ENCODE measurements at places on chromosomes 1 and 21. TPM values are rescaled to one million over a fixed set of nuclear protein-coding genes. Genes with fewer than 3 reads are reported as not detected.
A peak's percentile ranks its signal among the peaks of the same experiment; 100 is the strongest.

DNA sequence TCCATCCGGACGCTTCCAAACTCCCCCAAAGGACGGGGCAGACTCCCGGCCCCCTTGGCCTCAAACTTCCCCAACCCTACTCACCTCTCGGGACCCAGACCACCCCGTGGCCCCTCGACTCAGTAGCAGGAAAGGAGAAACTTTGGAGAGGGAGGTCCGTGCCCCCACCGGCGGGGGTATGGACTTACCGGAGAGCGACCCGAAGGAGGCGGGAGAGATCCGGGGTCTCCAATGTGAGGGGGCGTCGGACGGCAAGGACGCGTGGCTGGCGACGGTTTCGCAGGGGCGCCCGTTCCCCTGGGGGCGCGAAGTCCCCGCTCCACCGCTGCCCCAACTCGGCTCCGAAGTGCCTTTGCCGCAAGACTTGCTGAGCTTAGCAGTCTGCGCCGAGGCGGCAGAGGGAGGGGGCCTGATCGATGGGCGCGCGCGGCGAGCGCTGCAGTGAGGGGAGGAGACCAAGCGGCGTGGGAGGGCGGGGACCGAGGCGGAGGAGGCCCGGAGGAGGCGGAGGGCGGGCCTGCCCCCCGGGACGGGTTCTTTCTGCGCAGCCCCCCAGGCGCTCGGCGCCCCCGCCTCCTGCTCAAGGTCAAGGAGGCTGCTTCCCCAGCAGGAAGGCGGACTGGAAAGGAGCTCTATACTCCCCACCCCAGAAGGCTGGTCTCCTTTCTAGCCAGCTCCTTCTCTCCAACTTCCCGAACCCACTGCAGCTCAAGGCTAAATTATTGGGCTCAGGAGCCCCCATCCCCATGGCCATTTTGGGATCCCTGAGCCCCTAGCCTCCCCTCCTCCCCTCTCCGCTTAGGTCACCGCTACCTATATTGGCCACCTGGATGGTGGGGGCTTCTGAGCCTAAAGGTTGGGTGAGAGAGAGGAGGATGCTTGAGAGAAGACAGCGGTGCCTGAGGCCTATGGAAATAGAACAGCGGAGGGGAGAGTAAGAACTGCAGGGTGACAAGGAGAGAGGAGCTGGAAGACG is at the start of gene SYT2:
Gene SYT2 (minus strand): TSS at position 385 of the 976 bp plus-strand sequence. CDS start 104,682 bp downstream, outside the sequence.
- peak; percentile 7 for DNase-seq

DNA sequence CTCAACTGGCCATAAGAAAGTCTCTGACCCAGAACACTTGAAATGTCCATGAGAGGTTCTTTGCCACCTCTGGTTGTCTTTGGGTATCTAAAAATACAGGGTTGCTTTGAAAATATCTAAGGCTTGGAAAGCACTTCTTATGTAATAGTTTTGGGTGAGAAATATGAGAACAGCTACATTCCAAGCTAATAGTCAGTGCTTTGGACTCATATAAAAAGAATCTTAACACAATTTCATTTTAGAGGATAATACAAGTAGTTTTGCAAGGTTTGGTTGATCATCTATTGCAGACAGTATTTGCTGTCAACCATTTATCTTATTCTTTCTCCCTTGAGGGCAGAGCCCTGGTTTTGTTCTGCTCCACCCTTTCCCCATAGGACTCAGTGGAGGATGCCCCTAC is 207.5 kb downstream of the KCNK2 start:
- no peak for DNase-seq

DNA sequence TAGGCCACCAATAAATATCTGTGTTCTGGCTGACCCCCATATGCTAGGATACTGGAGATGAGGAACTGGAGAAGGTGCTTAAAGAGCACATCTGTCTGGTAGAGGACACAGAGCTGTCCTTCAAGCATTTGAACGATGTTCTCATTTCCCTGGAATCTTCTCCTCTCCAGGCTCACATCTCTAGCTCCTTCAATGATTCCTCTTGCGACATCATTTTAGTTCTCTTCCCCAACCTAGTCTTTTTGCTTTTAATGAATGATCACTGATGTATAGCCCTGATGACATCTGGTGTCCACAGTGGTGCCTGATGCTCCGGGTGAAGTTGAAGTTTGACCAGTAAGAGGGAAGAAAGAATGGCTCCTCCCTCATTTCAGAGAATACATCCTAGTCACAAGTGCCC is 80.8 kb upstream of the UBE2U start:
- DNase-seq = no peak

The NRDC gene
- total RNA-seq = 112 TPM

The CELA3B gene
- not detected for total RNA-seq

GRCh38 chr21:34199121-34199910 is 125.9 kb downstream of the MRPS6 start:
- DNase-seq = no peak

The IQCC gene
- total RNA-seq = 0.86 TPM

The KIAA1614 gene
- total RNA-seq = 8.4 TPM

DNA sequence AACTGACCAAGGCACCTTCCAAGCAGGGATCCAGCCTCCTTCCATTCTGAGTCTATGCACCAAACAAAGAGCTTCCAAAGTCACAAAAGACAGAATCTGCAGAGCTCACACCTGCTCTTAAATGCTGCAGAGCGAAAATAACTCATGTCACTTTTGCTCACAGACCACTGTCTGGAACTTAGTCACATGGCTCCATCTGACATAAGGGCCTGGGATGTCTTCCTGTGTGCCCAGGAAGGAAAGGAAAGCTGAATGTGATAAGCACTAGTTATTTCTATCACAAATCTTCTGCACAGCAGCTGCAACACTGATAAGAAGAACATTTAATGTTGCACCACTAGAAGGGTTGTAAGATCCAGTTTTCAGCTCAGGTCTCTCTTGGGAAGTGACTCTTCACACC is 39.5 kb upstream of the SGIP1 start:
- DNase-seq = no peak

- DNase-seq = no peak
Measured at GRCh38 chr1:109181807-109182163, 31.9 kb upstream of the SARS1 start.
